Hippocampal formation (tissue), 2 donors: ENCODE measurements at places on chromosomes 4 and X.

DNA sequence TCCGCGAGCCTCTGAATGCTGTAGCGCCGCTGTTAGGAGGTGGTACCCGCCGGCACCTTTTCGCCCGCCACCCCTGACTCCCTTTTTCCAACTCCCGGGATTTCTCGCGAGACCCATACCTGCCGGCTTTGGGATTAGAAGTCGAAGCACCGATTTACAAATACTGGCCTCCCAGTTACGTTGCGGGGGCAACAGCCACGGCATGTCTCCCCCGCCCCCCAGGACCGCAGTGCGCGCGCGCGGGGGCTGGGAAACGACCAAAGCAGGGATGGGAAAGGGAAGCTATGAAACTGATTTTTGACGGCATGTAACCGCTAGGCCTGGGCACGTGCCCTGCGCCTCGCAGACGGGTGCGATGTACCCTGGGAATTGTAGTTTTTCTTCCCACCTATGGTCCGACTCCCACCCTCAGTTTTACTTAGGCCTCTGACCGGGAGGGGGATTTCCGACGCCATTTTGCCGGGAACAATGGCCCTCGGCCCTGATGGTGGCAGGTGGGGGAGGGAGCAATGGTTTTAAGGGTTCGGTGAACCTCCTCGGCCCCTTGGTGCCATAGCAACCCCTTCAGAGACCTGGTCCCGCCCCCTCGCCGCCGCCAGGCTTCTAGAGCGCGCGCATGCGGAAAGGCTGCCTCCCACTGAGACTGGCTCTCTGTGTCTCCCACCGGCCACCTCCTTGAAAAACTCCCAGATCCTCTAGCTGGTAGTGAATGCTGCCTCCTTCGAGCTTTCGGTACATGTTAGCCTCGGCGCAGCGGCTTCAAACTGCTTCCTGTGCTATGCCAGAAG is 772 bp upstream of the WNK3 start:
- DNase-seq, result peak; percentile 54

- DNase-seq, result no peak
Observed at GRCh38 chr4:99670409-99671073, 12.9 kb upstream of the C4orf54 start.

- DNase-seq, result no peak
Observed at GRCh38 chr4:88130544-88131305, 27.7 kb downstream of the ABCG2 start.

DNA sequence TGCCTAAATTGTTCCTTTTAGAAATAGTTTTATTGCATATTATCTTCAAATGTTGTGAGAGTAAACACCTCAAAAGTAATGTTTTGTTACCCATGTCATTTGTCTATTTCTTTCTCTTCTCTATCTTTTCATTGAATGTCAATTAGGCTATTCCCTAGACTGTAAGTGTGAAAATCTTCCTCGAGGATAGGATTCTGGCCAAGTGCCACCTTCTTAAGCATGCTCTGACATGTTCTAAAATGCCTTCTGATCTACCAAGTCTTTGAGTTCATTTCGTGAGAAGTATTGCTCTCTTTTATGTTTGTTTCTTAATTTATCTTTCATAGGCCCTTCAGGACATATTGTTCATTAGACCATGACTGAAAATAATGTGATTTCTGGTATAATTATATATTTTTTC is 44.1 kb upstream of the TLL1 start:
- no peak for DNase-seq
